ENCODE measurements at places on chromosomes 6 and 20.

DNA sequence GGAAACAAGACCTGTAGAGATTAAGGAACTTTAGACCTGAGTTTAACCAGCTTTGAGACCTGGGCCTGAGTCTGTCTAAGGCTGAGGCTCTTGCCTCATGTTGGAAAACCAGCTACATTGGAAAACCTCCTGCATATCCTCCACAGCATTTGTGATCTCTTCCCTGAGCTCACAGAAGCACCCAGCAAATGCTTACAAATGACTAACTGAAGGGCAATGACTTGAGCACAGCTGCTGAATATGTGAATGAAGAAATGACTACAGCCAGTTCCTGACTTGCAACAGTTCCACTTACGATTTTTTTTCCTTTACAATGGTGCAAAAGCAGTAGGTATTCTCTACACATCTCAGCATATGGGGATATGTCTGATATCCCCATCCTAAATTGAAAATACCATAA, 112.4 kb upstream of the RREB1 start:
- peaks cover 2% of the 10 kb centered on the region for H3K27me3 ChIP-seq
- DNase-seq: no peak

- no peaks in the 10 kb centered on the region for H3K27me3 ChIP-seq
- peaks cover 11% of the 10 kb centered on the region for H3K4me1 ChIP-seq
- H3K36me3 ChIP-seq: no peaks in the 10 kb centered on the region
- H3K4me3 ChIP-seq: no peak overlapping the region
- no peak overlapping the region for H3K27ac ChIP-seq
Observed at GRCh38 chr6:146860583-146860982, 261.8 kb downstream of the ADGB start.

DNA sequence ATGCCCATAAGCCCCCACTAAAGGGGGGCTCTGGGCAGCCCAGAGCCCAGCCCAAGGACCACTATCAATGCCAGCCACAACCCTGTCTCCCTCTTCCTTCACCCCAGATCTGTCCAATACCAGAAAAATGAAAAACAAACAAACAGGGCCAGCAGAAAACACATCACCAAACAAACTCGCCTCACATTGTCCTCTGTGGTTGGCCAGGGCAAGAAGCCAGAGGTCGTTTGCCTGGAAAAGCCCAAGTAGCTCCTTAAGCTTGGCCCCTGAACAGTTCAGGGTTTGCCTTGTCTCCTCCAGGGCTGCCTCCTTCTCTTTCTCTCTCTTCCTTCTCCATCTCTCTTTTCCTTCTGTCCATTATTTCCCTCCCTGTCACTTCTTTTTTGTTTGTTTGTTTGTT, 10.1 kb upstream of the SCUBE3 start:
- DNase-seq: no peak
- H3K4me3 ChIP-seq: no peak overlapping the region
- peaks cover 3% of the 10 kb centered on the region for H3K4me1 ChIP-seq
- peaks cover 8% of the 10 kb centered on the region for H3K27me3 ChIP-seq

- peaks cover 2% of the 10 kb centered on the region for H3K36me3 ChIP-seq
- peaks cover 8% of the 10 kb centered on the region for H3K4me1 ChIP-seq
- DNase-seq: no peak
Observed at GRCh38 chr6:116118608-116119007, 7.3 kb downstream of the COL10A1 start.

GRCh38 chr20:10580700-10581099, 93.1 kb downstream of the JAG1 start:
- no peak overlapping the region for H3K4me3 ChIP-seq
- DNase-seq: no peak
- no peaks in the 10 kb centered on the region for H3K27me3 ChIP-seq

All from chondrocyte (in vitro differentiated cells).